Panc1 (cell line): ENCODE measurements at places on chromosomes 5 and 9. TPM values are rescaled to one million over a fixed set of nuclear protein-coding genes. Genes with fewer than 3 reads are reported as not detected.

GRCh38 chr9:3012245-3012644, 168.3 kb upstream of the PUM3 start:
- DNase-seq, result no peak

DNA sequence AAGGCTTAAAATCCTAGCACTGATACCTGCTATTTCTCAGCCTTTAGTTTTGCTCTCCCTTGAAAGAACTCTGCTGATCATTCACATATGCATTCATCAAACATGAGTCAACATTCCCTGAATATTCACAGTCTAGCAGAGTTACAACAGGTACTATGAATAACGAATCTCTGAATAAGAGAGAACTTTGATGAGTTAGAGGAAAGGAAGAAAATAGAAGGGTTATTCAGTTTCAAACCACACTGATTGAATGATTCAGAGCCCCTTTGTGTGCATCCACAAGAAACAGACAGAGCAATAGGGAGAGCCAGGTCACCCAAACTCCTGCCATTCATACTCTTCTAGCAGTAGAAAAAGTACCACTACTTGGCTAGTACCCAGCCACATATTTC, 36.0 kb downstream of the FOXD1 start:
- no peak for DNase-seq

GRCh38 chr9:88965473-88965872, 25.8 kb upstream of the S1PR3 start:
- DNase-seq, result no peak

- DNase-seq, result no peak
Measured at GRCh38 chr5:56951946-56952691, at the start of gene MIER3. MIER3 (minus strand) TSS chr5:56952123; CDS start chr5:56952102, 21 bp downstream.

DNA sequence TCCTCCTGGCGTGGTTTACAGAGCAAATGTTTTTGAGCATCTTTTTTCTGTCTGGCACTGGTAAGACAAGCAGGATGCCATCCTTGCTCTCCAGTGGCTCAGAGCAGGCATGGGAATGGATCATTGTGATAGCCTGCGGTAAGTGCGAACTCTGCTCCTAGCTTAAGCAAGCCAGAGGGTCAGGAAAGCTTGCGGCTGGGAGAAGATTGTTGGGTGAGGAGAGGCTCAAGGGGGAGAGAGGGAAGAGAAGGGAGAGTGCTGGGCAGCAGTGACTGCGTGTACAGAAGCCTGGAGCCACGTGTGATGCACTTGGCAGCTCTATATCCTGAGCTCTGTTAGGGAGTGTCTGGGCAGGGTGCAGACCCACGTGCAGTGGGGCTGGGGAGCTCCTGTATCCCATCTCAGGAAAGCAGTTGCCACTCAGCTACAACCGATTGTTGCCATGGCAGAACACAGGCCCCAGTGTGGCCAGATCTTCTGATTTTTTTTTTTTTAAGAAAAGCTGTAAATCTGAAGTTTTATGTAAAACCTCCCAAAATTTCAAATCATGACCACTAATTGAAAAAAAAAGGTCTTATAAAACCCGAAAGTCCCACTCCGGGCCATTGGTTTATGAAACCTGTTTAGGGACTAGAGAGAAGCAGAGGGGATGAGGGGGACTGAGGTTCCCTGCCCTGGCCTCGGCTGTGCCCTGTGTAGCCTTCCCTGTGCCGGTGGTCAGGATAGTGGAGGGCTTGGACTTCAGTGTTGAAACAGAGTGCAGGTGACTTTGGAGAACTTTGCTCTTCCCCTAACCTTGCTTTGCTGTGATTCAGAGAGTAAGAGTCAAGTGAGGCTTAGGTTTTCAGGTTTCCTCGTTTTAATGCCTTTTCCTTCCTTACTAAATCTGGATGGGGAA, 67.3 kb downstream of the ZNF618 start:
- no peak for DNase-seq

The PFN3 gene
- not detected for total RNA-seq

DNA sequence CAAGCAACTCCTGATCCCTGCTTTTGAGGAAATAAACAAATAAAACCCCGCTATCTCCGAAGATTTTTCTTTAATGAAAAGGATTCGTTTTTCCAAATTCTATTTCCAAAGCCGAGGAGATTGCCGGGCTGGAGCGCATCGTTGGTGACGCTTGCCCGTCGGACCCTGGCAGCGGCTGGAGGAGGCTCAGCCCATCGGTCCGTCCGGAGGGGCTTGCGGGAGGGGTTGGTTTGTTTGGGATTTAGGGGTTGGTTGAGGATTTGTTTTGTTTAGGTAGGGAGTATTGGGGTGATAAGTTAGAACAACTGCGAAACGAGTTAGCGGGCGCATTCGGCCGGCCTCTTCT, 20.8 kb downstream of the URM1 start:
- no peak for DNase-seq

DNA sequence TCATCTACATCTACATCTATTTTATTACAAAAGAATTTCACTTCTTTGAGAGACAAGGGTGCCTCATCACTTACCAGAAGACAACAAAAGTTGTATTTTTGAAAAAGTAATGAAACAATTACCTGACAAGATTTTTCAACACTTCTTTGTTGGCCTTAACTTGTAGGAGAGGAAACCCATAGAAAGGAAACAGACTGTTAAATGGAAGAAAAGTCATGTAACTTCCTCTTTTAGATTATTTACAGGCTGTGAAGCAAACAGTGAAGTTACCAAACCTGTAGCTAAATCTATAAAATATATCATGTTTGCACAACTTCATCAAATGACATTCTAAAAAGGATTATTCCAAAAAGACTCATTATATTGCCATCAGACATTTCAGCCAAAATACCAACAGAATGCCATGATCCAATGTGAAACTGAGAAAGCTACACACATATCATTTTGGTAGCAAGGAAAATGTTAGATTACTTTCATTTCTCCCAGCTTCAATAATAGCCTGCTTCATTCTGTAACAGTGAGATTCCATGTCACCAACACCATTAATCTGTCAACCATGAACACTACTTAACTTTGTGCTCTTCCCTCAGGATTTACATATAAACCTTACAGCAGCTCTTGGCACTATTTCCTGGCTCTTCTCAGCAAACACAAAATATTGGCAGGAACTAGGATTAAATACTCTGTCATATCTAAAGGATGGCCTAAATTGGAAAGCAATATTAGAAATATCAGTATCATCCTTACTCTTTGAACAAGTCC, 122.5 kb downstream of the MCTP1 start:
- no peak for DNase-seq

- DNase-seq, result no peak
Measured at GRCh38 chr5:90598293-90598692, 39.7 kb downstream of the ADGRV1 start.

- no peak for DNase-seq
Measured at GRCh38 chr9:90062982-90063381, 458.2 kb downstream of the GADD45G start.

- DNase-seq, result no peak
Measured at GRCh38 chr5:134510970-134511795, 14.3 kb upstream of the JADE2 start.

The SLC6A7 gene
- not detected for total RNA-seq

- DNase-seq, result no peak
Measured at GRCh38 chr9:113646491-113646890, 183.0 kb downstream of the RGS3 start.

The CDKN2A gene
- not detected for total RNA-seq

The RETREG1 gene
- total RNA-seq, result 0.74 TPM

The CCL28 gene
- total RNA-seq, result 5.8 TPM

- no peak for DNase-seq
Measured at GRCh38 chr9:129402371-129402739, 218.5 kb downstream of the C9orf50 start.

The HTR1A gene
- not detected for total RNA-seq

DNA sequence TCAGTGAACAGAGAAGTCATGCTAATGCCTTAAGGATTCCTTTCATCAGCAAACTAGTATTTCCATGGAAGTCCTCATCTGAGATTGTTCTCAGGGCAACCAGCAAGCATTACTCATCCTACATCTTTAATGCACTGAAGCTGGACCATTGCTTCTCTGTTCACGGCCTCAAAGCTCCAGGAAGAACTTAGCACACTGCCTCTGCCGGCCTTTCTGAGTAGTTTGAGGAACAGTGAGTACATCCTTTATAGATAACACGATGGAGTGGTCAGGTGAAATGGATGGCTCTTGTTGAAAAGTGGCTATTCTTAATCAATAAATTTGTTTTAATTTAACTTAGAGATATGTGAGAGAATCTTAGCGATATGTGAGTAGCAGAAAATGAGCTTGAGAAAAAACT, 35.8 kb downstream of the MEGF10 start:
- no peak for DNase-seq

DNA sequence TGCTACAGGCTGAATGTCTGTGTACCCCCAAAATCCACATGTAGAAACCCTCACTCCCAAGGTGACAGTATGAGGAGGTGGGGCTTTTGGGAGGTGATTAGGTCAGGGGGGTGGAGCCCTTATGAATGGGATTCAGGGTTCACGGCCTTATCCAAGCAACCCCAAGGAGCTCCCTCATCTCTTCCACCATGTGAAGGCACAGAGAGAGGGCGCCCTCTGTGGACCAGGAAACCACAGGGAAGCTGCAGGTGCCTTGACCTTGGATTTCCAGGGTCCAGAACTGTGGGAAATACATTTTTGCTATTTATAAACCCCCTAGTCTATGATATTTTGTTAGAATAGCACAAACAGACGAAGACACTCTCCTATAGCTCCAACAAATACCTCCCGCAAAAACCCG, 53.6 kb upstream of the IRX2 start:
- DNase-seq, result no peak

GRCh38 chr9:83521011-83521410, 17.2 kb downstream of the FRMD3 start:
- DNase-seq, result no peak

DNA sequence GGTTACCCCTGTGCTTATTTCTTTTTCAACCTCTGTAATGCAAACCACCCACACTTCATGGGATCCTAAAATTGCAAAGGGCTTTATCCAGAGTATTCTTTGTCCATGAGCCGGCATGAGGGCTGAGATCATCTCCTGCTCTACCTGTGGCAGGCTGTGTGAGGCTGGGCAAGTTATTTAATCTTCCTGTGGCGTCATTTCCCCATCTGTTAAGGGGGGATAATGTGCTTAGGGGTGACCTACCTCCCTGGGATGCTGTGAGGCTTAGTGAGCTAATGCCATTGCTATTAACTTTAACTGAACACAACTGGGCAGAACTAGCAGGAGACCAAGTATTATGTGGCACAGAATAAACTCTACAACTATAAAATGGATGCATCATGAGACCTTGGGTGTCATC, 17.0 kb downstream of the FRMPD1 start:
- DNase-seq, result no peak

DNA sequence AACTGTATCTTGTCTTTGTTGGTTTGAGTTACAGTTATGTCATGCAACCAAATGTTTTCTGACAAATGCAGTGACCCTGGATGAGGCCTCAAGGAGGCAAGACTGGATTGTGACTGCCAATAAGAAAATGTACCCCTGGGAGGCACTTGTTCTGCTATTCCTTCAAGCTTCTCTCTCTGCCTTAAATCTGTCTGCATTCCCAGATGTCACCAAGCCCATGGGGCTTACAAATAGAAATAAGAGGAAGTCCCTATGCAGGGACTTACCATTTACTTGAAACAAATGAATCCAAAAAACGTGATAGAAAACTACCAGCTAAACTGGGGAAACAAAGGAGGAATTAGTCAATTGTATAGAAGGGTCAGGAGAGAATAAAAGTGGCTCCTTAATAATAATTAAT, 8.2 kb upstream of the PARP8 start:
- no peak for DNase-seq

The CTNNA1 gene
- 298 TPM for total RNA-seq

DNA sequence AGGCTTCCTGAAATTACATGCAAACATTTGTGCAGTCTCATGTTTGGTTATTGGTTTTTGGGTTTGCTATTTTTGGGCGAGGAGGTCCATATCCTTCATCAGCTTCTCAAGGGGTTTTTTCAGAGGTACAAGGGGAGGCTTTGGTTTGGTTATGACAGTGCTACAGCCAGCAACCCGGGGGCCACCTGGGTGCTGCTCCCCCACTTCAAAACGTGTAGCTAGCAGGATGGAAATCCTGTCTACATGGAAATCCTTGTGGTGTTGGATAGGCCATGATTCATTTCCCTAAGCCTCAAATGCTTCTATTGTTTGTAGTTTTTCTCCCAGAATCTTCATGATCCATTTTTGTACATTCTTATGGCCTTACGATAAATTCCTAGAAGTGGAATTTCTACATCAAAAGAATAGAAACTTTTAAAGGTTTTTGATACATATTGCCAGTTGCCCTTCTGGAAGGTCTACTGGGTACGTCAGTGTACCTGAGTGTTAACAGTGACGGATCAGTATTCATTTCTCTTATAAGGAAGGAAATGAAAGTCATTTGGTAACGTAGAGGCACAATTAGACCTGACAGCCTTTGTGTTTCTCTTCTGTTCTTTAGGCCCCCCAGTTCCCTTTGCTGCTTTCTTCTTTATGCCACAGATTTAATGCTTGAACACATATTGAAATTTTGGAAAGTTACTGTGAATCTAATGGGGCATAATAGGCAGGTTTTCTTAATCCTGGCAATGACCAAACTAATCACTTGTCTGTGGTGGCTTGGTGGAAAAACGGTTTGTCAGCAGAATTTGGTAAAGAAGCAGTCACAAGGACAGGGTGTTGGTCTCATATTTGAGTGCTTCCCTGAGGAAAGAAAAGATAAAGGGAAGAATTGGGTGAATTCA, 69.7 kb upstream of the ABL1 start:
- no peak for DNase-seq

GRCh38 chr5:86864051-86864450, 246.3 kb downstream of the COX7C start:
- no peak for DNase-seq

The C5orf52 gene
- total RNA-seq, result not detected
